ENCODE measurements at places on chromosomes 16 and 17.

GRCh38 chr17:51891936-51892335, 266.6 kb downstream of the CA10 start:
- DNase-seq: no peak

- peak; percentile 61 for DNase-seq
Observed at GRCh38 chr16:50245417-50246298, 20.7 kb upstream of the ADCY7 start.

- DNase-seq: no peak
Observed at GRCh38 chr16:14510939-14511799, 118.9 kb downstream of the PARN start.

GRCh38 chr17:78044280-78044835, 84.2 kb downstream of the TMC6 start:
- DNase-seq: no peak

- peak; percentile 38 for DNase-seq
Observed at GRCh38 chr17:76753061-76753961, 15.4 kb downstream of the MFSD11 start.

- DNase-seq: no peak
Observed at GRCh38 chr17:41037853-41038350, 3.2 kb upstream of the KRTAP1-3 start.

DNA sequence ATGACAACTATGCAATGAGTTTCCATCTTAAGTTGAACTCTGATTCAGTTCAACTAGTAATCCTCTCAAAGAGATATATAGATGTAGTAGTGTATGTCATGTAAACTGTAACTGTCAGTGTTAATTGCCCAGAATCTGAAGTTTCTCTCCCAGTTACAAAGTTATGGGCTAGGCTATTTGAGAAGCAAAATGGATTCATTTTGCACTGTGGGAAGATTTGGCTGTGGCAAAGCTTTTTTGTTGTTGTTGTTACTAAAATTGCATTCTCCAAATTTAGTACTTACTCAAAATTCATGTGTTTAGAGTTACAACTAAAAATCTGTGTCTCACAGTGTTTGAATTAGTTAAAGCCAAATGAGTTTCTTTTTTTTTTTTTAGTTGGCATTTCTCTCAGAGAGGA, 219.0 kb downstream of the KCNJ2 start:
- no peak for DNase-seq

GRCh38 chr17:76585033-76585648, 519 bp downstream of the ST6GALNAC2 start:
- DNase-seq: no peak

DNA sequence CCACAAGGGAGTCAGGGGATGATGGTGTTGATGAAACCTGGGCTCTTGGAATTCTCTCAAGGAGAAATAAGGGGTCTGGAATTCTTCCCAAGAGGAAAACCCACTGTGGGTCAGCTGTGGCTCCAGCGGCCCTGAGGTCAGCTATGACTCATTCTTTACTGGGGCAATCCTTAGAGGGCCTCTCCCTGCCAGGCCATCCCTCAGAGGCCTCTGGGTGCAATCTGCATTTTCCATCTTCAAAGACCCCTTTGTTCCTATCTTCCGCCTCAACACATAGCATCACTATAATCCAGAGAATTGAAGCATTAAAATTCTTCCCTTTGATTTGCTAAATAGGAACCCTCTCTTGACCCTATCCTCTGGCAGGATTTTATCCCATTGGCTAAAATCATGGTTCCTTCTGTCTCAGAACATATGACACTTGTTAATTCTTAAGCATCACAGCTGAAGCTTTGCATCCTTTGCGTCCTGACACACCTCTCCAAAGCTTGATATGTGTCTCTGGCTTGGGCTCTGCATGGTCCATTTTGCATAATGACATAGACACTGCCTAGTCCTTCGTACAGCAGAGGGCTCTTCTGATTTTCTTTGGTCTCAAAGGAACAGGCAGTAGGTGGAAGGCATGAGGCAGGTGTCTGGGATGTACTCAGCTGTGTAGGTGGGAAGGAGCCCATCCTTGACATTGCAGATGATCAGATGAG, 4.4 kb upstream of the KRT37 start:
- DNase-seq: no peak

DNA sequence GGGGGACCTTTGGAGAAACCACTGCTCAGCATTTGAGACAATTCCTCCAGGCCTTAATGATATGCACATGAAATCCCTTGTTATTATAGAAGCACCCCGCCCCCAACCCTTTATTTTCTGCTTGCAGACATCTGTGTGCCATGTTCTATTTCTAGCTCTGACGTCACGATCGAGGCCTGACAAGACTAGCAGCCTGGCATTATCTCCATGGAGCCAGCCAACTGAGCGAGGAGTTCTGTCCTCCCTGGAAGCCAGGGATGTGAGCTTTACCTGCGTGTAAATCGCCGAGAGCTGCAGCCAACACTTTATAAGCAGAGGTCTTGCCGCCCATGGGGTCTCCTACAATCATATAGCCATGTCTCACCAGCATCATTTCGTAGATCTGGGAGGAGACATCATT, 116.9 kb downstream of the DNAH3 start:
- no peak for DNase-seq

GRCh38 chr16:55036371-55036821, 105.7 kb downstream of the IRX5 start:
- no peak for DNase-seq

DNA sequence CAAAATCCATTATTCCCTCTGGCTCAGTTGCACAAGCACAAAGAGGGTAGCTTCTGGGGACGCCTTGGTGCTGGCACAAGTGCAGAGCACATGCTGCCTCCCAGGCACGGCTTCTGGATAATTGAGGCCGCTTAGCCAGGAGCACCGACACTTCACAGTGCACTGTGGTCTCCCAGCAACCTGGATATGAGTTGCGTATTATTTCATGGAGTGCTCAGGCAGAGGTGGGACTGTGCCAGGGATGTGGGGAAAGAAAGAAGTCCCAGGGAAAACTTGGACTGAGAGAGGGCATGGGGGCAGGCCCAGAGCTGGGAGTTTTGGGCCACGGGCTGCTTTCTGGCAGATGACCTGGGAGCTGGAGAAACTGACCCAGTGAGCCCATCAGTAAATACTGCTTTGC, 37.5 kb downstream of the MPRIP start:
- DNase-seq: no peak

- no peak for DNase-seq
Observed at GRCh38 chr16:54957403-54958166, 26.9 kb downstream of the IRX5 start.

DNA sequence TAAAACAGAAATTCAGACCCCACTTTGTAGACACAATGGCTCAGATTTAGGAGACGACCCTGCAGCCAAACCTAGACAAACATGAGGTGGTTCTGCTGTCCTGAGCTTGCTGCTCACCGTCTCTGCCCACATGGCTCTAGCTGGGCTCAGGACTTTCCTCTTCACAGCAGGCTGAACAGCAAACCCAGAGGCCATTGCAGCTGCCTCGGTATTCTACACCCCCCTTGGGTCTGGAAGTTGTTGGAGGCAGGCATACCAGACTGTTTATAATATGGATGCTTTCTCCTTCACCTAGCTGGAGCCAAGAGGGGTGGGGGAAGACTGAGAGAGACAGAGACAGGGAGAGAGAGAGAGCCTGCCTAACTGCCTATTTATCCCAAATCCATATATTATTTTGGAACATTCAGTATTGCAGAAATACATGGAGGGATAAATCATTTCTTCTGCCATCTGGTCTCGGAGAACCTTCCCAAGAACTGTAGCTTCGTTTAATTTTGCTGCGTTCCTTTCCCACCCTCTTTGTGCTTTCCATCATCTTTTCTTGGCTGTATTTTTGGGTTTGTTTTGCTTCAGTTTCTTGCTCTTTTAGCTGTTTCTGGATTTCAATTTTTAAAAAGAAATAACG, 628.2 kb upstream of the RBFOX1 start:
- DNase-seq: no peak

GRCh38 chr17:10224582-10225195, 26.3 kb upstream of the GAS7 start:
- DNase-seq: no peak

DNA sequence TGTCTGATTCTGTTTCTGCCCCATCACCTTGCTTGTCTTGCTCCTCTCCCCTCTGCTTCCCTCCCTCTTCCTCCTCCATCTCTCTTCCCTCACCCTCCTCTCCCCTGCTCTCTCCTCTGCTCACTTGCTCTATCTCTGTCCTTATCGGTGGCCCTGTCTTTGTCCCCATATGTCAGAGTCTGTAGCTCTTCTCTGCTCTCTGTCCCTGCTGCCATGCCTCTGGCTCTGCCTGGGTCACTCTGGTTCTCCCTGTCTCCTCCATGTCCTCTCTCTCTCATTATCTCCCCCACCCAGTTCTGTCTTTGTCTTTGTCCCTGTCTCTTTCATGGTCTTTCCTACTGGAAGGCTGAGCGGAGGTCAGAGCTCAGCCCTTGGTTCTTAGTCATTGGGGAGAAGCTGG, 169.1 kb upstream of the NLRP1 start:
- no peak for DNase-seq

GRCh38 chr17:67374329-67375053, 2.6 kb upstream of the PITPNC1 start:
- peak; percentile 92 for DNase-seq

- DNase-seq: no peak
Observed at GRCh38 chr16:12881182-12881581, 20.2 kb upstream of the SHISA9 start.

DNA sequence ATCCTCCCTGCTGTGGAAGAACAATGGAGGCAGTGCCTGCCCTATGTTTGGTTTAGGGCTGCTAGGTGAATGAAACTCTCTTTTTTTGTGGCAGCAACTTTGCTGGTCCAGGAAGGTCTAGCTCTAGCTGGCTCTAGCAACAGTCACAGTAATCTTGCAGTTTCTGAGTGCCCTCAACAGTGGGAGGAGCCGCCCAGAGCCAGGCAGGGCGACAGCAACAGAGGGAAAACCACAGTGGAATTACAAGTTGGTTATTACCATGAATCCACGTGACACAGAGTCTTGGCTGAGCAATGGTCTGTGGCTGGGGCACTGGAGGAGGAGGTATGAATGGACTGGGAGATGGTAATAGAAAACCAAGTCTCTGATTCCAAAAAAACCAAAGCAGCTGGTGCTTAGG, 10.3 kb downstream of the HSPB9 start:
- DNase-seq: no peak

DNA sequence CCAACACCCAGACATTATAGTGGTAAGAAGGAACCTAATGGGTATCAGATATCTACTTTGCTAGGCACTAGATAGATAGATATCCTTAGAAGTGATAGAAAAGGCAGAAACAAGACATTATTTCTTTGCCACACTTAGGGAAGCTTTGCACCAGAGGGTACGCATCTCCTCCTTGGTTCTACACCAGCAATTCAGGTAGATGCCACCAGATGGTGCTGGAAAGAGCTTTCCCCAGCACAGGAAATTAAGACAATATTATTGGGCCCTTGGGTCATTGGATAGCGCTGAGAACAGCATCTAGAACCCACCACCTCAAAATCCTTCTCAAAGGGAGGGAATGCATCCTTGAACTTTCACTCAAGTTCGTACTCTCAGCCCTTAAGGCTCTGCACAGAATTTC, 173.8 kb upstream of the CCL2 start:
- DNase-seq: no peak

- no peak for DNase-seq
Observed at GRCh38 chr16:66873685-66874055, 6.6 kb upstream of the PDP2 start.

- no peak for DNase-seq
Observed at GRCh38 chr17:2980904-2981246, 82.5 kb downstream of the OR1D5 start.

GRCh38 chr16:2432286-2432685, 3.0 kb downstream of the CCNF start:
- no peak for DNase-seq

- DNase-seq: no peak
Observed at GRCh38 chr16:78574571-78574970, 475.1 kb downstream of the WWOX start.

DNA sequence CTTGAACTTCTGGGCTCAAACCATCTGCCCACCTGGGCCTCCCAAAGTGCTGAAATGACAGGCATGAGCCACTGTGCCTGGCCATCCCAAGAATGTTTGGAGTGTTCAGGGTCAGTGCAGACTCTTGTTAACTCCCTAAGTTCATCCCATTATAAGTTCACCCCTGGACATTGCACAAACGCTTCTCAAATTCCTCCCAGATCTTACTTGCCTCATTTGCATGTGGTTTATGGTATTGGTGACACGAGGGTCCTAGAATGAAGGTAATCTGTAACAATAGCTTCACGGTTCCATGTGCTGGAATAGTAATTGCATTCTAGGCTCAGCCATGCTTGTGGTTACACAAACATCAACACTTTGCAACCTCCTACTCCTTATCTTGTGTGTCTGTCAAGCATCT, 5.0 kb upstream of the CCDC42 start:
- no peak for DNase-seq

DNA sequence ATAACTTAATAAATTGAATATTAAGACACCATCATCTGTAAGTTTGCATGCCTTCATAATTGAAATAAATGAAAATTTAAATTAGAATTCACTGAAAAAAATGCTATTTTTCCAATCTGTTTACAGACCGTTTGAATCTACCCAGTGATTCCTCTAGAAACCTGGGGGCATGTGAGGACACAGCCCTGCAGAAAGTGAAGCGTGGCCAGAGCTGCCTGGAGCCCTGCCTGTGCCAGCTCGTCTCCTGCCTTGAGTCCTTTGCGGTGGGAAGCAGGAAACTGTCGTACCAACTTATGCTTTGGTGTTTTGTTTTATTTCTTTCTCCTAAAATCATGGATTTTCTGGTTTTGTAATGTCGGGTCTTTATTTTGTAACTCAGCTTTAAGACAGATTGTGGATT, 67.8 kb upstream of the FA2H start:
- no peak for DNase-seq

GRCh38 chr16:1343428-1344242, 8.0 kb downstream of the TSR3 start:
- no peak for DNase-seq

DNA sequence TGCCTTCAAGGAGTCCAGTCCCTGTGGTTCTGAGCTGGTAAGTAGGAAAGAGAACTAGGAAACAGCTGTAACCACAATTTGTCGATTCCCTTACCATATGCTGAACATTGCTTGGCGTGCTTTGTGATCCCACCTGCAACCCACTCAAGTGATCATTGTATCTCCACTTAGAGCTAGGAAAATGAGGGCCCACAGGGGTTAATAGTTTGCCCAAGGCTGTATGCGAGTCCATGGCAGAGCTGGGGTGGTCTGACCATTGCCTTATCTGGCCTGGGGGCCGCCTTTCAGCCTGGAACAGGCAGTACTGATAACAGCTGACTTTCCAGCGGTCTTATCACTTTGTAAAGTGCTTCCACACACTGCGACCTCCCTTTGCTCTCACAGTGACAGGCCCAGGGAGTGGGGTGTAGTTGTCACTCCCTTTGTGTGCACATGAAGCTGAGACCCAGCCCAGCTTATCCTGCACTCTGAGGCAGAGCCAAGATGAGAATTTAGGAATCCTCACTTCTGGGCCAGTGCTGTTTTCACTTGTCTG, 9.8 kb downstream of the MYL4 start:
- DNase-seq: no peak
